ENCODE measurements at places on chromosomes 1 and 21.

DNA sequence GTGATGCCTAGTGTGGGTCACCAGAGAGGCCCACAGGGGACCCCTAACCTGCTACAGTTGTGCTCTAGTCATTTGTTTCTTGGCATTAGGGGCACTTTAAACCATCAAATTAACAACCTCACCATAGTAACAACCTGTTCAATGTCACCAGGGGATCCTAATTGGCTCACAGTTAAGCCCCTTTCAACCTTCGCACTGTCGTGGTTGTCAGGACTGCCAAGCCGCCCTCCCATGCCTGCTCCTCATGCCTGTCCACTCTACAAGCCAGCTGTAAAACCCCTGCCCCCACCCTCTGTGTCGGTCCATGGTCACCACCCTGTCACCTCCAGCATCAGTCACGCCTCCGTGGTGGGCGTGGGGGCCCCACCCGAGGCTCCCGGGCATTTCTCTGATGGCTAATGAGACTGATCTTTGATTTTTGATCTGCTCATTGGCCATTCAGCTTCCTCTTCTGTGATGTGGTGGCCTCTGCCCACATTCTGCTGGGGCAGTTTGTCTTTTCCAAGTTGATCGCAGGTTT, 96.6 kb downstream of the WDR4 start:
- DNase-seq, result no peak

- DNase-seq, result no peak
Observed at GRCh38 chr1:53141487-53142055, 867 bp downstream of the SLC1A7 start.

DNA sequence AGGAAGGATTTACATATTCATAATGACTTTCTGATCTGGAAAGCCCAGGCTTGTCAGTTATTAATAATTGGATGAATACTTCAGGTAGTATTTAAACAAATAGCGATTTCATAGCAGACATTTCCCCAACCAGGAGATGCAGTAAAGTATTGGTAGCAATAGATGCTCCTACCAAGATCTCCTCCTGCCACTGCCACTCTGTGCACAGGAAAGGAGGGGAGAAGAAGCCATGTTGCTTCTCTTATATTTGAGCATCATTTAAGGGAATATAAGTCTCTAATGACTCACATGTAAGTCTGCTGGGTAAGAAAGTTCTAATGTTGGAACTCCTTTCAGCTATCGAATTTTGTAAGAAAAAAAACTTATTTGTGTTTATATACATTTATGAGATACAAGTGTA, 420 bp upstream of the IFI16 start:
- DNase-seq, result no peak

DNA sequence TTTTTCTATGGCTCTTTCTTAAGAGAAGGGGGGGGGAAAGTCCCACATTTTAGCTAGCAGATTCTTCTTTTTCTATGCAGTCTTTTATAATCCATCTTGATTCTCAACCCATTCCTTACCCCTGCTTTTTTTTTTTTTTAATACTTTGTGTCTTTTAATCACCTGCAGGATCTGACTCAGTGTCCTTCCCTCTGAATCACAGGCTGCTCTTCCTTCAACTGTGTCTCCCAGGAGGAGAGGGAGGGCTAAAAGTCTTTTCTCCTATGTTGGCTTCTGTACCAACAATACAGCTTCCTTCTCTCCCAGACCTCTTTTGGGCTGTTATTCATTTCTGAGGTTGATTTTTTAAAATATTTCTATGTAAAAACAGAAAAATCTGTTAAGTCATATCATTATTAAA, 686.2 kb downstream of the ADGRL2 start:
- DNase-seq, result no peak

DNA sequence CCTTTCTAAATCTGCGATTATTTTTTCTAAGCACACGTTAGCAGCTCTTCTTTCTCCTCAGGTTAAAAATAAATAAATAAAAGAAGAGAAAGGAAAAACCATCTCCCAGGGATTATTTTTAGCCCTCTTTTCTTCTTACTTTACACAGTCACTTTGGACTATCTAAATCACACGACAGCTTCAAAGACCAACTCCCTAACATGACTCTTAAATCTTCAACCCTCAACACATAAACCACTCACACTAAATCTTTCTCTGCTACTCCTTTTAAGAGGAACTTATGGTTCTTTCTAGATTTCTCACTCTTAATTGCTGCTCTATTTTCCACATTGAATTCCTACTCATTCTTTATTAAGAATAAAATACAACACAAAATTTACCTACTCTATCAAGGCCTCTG, 1095.0 kb upstream of the B3GALT2 start:
- no peak for DNase-seq

- no peak for DNase-seq
Observed at GRCh38 chr1:103111926-103112325, 3.6 kb upstream of the COL11A1 start.

DNA sequence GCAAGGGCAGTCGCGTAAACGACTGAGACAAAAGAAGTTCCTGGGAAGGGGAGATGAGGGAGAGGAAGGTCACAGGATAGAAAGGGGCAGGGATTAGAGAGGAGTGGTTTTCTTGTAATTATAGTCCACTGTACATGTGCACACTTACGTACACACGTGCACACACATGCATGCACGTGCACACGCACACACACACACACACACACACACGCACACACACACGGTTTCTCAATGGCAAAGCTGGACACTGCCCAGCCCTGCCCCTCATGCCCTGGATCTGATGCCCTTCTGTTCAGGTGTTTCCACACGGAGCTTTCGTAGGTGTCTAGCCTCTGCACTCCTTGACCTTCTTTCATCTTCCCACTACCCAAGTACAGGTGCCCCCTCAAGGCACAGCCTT, 3.9 kb downstream of the OR2B11 start:
- DNase-seq, result no peak

DNA sequence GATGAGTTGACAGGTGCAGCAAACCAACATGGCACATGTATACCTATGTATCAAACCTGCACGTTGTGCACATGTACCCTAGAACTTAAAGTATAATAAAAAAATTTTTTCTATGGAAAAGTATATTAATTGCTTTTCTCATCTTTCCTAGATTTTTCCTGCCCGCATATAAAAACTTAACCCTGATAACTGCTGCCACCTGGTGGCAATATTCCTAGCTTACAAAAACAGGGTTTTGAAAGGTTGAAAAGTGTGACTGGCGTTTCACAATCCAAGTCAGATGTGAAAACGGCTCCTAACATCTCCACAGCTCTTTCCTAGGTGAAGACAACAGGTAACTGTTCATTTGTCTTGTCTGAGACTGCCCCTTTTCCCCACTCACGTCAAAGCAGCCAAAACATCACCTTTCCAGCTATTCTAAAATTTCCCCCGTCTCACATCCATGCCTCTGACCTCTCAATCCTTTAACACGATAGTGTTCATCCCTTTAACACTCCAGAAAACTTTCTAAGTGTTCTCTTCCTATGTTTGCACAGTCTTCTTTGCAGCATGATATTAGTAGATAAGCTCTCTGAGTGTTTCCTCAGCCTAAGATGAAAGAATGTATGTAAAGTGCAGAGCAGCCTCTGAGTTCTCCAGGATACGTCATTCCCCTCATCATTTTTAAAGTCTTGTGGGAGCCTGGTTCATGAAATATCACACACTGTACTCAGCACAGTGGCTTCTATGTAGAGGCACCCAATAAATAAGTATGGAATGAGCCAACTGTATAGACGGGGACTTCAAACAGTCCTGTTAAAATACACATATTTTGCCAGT, 27.5 kb downstream of the OVGP1 start:
- DNase-seq, result no peak

DNA sequence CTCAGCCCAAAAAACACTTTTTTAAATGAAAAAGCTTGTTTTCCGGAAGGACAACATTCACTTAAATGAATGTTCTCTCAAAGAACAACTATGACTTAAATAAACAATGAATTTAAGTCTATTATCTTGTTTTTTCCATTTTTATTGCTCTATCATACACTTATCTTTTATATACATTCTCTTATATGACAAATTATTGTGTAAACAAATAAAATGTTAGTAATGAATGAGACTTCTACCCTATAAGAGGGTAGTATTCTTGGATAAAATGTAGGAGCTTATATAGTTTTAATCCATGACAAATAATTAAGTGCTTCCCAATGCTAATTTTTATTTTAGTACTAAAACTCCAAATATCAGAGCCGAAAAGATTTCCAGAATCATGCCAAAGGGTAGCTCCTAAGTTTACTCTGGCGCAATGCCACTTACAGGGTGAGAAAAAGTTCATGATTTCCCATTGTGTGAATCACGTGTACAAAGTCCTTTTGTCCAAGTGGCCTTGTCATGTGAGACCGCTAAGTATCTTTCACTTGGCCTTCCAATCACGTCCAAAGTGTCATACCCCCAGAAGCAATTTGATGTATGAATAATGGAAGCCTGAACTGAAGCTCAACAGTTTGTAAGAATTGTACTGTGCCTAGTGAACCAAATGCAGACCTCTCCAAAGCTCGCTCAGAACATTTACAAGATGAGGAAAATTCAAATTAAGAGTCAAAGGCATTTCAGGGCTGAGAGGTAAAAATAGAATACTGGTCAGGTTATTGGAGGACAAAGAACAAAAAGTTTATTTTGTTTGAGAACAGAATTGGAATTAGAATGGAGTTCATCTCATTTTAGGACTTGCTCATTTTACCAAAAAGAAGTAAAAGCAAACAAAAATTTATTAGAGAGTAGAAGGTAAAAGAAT, 56.6 kb upstream of the C1orf21 start:
- DNase-seq, result no peak

DNA sequence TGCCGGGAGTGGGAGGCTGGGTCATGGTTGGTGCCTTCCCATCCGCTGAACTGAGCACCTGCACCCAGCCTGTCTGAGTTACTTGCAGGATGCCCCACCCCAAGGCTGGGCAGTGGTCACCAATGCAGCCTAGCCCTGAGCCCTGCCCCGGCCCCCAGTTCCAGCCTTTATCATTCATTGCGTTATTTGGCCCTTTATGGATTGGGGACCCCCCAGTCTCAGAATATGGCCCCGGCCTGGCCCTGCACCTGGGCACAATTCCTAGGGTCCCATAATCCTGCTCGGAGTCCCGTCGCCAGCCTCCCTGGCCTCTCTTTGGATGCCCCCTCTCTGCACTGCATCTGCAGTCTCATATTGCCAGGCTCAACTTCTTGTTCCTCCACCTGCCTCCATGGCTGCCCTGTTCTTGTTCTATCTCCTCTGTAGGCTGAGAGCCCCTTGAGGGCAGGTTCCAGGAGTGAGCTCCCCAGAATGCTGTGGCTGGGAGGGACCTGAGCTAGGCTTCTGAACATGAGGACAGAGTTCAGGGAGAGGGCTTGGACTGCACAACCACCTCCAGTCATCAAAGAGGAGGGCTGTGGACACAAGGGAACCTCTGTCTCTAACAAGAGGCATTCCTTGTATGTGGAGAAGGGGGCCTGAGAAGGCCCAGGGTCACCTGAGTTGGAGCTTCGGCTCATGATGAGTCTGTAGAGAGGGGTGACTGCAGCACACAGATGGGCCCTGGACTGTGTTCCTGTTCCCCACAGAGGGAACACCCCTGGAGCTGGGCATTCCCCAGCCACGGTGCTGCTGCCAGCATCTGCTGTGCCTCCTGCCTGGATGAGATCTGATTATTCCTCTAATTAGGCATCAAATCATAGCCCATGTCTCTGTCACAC, 1.1 kb upstream of the KNCN start:
- no peak for DNase-seq

DNA sequence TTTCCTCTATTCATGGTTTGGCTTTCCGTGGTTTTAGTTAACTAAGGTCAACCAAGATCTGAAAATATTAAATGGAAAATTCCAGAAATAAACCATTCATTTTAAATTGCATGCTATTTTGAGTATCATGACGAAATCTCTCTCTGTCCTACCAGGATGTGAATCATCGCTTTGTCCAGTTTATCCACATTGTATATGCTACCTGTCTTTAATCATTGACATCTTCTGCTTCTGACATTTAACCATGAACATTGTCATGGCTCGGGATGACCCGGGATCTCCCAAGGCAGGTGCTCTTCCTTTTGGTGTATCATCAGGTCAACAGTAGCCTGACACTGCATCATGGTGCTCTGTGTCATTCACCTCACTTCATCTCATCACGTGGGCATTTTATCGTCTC, 125.5 kb upstream of the HNRNPU start:
- peak; percentile 9 for DNase-seq

- no peak for DNase-seq
Observed at GRCh38 chr21:20618878-20619277, 379.3 kb upstream of the NCAM2 start.

GRCh38 chr1:44505210-44505993, 100.3 kb downstream of the RNF220 start:
- DNase-seq, result no peak

GRCh38 chr1:245894843-245895242, 612.2 kb downstream of the SMYD3 start:
- no peak for DNase-seq

DNA sequence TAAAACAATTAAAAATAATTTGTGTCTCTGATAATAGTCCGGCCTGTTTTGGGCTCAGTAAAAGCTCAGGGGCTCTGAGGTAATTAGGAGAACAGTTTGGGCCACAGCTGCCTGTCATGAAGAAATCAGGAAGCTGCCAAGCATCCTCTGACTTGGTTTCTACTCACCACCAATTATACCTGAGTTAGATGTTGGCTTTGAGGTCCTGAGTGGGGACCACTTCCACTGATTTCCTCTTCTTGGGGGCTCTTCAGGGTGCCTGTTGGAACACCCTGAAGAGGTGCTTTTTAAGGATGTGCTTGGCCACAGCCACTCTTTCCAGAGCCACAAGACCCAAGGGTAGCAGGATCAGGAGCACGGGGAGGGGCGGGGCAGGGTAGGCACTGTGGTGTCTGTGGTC, 10.9 kb downstream of the SLC6A17 start:
- DNase-seq, result no peak

- DNase-seq, result no peak
Observed at GRCh38 chr1:211892577-211892976, 62.0 kb upstream of the LPGAT1 start.

DNA sequence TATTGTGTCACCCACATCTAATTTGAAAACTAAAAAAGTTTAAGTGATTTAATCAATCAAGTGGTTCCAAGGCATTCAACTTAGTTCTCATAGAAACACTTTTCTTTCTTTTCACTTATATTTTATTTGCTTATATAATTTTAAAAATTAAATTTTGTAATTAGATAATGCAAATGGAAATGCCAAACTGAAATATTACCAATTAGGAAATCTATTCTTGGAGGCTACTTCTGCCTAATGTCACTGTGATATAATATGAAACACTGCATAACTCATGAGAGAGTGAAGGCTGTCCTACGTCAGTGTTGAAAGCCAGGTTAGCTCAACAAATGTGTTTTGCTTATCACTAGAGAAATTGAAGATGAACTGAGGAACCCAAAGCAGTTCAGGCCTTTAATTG, 18.3 kb upstream of the SHCBP1L start:
- DNase-seq, result no peak

Measured in BJ (cell line).